Umbilical cord (tissue), 2 donors: ENCODE measurements at places on chromosomes 12 and 14.
A peak's percentile ranks its signal among the peaks of the same experiment; 100 is the strongest.

GRCh38 chr12:120194226-120194533 lies 335 bp downstream of the GCN1 start:
- no peak for DNase-seq

GRCh38 chr12:28355161-28355560 lies 164.9 kb downstream of the CCDC91 start:
- no peak for DNase-seq

- peak; percentile 43 for DNase-seq
These were observed 167.5 kb upstream of the PRICKLE1 start for GRCh38 chr12:42756841-42757623.

DNA sequence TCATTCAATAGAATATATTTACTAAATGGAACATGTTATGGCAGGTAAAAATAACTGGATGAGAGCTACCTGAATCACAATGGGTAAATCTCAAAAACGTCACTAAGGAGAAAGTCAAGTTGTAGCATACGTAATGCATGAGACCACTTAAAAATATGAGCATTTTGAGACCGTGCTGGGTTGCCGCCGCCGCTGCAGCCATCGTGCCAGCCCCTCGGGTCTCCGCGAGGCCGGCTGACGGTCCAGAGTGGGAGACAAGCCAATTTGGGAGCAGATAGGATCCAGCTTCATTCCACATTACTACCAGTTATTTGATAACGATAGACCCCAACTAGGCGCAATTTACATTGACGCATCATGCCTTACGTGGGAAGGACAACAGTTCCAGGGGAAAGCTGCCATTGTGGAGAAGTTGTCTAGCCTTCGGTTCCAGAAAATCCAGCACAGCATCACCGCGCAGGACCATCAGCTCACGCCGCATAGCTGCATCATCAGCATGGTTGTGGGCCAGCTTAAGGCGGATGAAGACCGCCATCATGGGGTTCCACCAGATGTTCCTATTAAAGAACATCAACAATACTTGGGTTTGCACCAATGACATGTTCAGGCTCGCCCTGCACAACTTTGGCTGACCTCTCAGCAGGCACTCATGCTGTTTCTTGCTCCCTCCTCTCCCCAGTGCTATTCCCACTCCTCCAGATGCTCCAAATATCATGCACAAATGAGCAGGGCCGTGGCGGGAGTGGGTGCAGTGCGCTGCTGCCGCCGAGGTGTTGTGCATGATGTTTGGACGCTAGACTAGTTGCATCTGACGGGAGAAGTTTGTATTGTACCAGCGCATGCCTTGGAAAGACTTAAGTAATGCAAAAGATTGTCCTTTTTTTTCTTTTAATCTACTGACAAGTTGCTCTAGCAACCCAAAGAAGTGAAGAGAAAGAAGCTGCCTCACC lies 6.3 kb upstream of the BRMS1L start:
- DNase-seq, result no peak

- DNase-seq, result peak; percentile 13
These were observed 949 bp downstream of the PLBD2 start for GRCh38 chr12:113359133-113359938.

DNA sequence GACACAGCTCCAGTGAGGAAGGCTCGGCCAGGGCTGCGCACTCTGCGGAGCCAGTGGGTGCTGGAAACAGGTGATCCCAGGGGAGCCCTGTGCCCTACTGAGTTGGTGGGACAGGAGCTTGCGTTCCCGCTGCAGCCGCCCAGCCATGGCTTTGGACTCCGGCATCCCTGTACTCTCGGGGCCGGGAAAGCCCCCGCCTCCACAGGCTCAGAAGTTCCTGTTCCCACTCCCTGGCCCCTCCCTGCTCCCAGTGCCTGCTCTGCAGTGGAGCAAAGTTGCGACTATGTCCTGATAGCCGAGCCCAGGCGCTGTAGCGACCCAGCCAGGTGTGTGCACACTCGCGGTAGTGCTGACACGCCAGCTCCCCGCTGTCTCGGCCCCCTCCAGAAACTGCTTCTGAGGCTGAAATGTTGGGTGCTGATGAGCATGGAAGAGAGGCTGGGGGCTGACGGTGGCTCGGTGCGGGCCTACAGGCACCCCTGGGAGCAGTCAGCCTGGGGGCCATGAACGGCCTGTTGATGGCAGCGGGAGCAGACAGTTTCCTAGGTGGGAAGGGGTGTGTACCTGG lies 344.6 kb upstream of the MGAT4C start:
- no peak for DNase-seq

- DNase-seq, result peak; percentile 86
These were observed 3.6 kb upstream of the TNFRSF1A start for GRCh38 chr12:6345319-6346091.

DNA sequence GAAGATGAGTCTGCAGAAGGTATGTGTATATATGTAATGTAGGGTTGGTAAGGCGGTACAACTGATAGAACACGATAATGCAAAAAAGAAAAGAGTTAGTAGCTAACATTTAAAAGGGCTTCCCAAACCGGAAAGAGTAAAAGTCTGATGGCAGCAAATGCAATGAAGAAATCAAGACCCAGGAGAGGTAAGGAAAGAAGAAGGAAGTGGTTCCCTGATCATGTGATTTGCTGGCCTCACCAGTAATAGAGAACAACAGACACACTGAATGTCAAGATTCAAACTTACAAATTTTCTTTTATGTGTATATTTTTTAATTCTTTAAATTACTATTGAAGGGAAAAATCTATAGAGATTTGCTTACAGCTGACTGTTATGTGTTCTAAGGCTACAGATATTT lies 18.4 kb downstream of the ZFC3H1 start:
- DNase-seq, result no peak

DNA sequence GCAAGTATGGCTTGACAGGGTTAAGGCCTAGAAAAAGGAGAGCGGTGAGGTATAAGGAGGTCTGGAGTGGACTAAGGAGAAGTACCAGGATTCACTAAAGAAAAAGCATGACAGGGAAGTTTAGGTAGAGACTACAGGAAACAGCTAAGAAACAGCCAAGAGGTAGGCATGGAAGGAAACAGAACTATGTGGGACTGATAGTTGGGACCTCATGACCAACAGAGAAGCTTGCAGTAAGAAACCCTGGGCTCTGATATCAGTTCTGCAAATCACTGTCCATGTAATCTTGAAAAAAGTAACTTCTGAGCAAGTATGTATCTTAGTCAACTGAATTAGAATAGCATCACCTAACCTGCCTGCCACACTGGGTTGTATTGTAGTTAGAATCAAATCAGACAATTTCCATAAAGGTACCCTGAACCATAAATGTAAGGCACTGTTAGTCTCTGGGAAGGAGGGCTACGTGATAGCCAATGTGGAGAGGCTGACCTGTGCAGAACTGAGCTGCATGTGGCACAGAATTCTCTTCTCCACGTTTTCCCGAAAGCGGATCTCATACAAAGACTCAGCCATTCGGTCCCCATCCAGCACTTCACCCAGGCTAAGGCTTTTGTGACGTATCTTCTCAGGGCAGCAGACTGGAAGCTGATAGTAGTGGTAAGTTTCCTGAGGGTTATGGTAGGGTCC lies 912 bp downstream of the TM9SF1 start:
- DNase-seq, result no peak

GRCh38 chr14:42353315-42353714 lies 746.6 kb downstream of the LRFN5 start:
- DNase-seq, result no peak

- no peak for DNase-seq
These were observed 5.2 kb upstream of the CNPY2 start for GRCh38 chr12:56321027-56321426.

DNA sequence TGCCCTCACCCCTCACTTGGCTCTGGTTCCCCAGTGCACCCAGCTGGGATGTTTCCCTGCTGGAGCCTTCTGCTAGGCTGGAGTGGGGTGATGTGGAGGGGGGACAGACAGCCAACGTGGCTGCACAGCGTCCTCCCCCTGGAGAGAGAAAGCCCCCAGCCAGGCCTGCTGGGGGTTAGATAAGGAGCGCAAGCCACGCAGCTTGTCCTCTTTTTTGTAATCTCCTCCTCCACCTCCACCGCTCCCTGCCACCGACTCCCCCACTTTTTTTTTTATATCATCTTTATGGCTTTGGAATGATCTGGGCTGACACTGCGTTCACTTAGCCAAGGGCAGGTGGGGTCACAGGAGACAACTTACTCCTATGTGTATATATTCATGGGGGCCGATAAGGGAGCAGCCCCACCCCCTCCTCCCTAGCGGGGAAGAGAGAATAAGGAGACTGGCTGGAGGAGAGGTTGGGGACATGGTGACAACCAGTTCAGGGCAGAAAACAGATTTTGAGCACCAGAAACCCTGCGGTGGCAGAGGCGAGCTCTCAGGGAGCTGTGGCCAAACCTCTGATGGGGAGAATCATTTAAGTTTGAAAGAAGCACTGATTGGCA lies 169.9 kb upstream of the LHX5 start:
- DNase-seq, result no peak

GRCh38 chr12:123108682-123109066 lies 42.2 kb downstream of the PITPNM2 start:
- no peak for DNase-seq

GRCh38 chr12:122895704-122896636 lies at the start of gene VPS37B:
TSS of gene VPS37B (minus strand) at chr12:122896124. CDS start at chr12:122896062, 62 bp downstream.
- peak; percentile 77 for DNase-seq

DNA sequence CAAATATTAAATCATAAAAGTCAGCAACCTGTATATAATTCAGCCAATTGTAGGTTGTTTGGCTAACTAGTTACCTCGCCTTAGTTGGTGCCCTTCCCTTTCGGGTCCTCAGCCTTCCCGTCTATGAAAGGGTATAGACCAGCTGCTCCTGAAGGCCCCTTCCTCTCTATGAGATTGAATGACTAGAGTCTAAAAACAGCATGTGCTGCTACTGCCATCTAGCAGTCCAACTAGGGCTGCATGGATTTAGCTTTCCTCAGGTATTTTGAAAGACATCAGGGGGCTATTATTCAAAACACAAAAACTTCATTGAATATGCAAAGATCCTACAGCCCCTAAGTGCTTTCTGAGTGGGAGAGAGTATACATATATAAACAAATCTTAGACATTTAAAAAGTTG lies 37.0 kb upstream of the TMEM263 start:
- no peak for DNase-seq

- peak; percentile 34 for DNase-seq
These were observed 73.6 kb downstream of the TMTC1 start for GRCh38 chr12:29710104-29710503.

GRCh38 chr12:69258655-69259054 lies 19.3 kb downstream of the CPSF6 start:
- DNase-seq, result no peak

GRCh38 chr14:105375635-105376057 lies 22.7 kb upstream of the TEX22 start:
- DNase-seq, result no peak

DNA sequence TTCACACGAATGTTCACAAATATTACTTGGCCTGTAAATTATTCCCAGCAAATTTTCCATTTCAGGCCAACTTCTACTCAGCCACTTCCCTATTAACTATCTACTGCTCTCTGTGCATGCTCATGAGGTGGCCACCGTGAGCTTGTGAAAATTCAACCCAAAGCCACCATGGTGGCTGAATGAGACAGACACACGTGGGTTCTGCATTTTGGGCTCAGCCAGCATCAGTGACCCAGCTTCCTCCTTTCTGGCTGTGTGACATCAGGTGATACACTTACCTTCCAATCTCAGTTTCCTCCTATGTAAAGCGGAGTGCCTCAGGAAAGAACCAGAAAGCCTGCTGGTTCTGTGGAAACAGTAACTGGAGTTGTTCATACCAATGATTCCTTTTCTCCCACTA lies 175.8 kb downstream of the FOXN3 start:
- no peak for DNase-seq

- no peak for DNase-seq
These were observed 15.8 kb downstream of the SEL1L start for GRCh38 chr14:81517798-81518398.

GRCh38 chr14:21398901-21399300 lies 15.1 kb upstream of the SUPT16H start:
- DNase-seq, result no peak

DNA sequence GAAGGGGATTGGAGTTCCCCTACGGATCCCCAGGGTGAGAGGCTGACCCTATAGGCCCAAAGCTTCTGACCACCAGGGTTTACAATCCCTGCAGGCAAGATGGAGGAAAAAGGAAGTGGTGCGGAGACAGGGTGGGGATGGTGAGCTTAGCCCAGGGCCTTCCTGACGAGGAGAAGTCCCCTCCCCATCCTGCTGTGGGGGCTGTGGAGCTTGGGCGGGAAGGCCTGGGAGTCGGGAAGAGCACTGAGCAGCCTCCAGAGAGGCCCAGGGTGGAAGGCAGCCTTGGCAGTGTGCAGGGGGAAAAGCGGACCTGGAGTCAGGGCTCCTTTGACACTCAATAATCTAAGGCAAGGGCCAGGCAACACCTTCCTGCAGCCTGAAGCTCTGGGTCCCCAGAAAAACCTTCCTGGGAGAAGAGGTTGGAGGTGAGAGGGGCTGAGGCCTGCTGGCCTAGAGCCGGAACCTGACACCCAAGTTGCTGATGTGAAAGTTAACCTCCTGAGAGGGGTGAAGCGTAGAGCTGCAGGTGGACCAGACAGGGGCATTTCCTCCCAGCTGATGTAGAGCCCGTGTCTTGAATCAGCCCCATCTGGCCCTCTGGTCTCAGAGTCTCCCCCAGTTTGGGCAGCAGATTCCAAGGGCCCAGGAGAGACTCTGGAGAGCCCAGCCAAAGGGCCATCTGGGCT lies 6.0 kb downstream of the HDAC7 start:
- DNase-seq, result peak; percentile 63

DNA sequence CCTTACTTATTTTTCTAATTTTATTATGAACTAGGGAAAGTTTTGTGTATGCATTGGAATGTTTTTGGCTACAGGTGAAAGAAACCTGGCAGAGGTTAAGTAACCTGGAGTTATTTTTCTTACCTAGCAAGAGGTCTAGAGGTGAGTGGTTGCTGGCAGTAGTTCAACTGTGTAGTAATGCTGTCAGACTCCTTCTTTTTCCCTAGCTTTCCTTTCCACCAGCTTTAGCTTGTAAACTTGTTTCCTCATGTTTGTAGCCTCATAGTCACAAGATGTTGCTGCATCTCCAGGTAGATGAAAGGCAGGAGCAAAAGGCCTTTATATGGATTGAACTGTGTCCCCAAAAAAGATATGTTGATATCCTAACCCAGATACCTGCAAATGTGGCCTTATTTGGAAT lies 105.1 kb upstream of the AMIGO2 start:
- no peak for DNase-seq

DNA sequence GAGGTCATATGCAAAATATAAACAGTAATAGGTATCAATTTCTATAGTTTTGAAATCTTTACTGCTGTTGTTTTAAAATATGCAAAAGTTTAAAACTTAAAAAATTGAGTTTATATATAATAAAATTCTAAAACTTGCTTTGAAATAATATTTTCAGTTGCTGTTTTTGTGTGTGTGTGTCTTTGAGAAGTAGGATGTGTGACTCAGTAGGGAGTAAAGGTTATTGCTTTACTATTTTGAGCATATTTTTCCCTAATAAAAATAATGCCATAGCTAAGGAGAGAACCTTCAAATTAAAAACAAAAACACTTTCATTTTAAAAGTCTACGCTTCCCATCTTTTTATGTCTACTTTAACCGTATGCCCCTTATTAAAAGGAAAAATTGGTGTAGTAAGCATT lies 238.1 kb downstream of the FBXL14 start:
- DNase-seq, result no peak
